ENCODE measurements at places on chromosomes 2 and 18. TPM values are rescaled to one million over a fixed set of nuclear protein-coding genes. Genes with fewer than 3 reads are reported as not detected.
A peak's percentile ranks its signal among the peaks of the same experiment; 100 is the strongest.

Gene AQP12A
- not detected for total RNA-seq

Gene RABL2A
- total RNA-seq, result 11.8 TPM

Gene STAMBP
- total RNA-seq, result 42.7 TPM

Gene CHST9
- total RNA-seq, result 0.72 TPM

Gene TMEM169
- not detected for total RNA-seq

Gene SERPINB3
- total RNA-seq, result not detected

DNA sequence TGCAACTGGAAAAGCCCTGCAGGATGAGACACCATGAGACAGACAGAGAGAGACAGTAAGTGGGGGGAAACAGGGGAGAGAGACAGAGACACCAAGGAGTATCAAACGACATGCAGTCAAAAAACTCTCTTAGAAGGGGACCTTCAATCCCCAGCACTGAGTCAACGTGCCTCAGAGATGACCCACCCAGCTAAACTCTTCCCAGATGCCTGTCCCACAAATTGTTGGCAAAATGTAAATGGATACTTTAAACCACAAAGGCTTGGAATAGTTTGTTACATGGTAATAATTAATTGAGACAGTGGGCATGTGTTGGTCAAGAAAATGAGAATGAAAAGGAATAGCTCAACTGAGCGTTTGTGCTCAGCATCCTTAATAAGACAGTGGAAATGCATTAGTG is 98.3 kb downstream of the GRB14 start:
- DNase-seq, result no peak

DNA sequence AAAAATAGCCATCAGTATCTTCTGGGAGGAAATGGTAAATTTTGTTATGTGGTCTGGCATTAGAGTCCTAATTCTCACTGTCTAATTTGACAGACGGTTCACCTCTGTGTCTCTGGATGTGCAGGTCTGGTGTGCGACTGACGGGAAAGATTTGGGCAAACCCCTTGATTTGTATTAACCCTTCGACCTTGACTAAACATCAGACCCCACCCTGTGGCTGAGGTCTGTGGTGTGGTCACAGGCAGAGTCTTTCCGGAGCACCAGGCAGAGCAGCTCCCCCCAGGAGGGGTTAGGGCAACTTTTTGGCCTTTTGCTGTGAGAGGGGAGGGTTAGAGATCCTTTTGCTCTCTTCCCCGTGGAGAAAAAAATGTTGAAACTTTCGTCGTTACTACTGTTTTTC is 6.4 kb downstream of the TWIST2 start:
- no peak for DNase-seq

- peak; percentile 69 for DNase-seq
These were observed 1.1 kb upstream of the TET3 start for GRCh38 chr2:73983322-73984202.

GRCh38 chr2:106296182-106296815 is 102.2 kb upstream of the UXS1 start:
- DNase-seq, result no peak

DNA sequence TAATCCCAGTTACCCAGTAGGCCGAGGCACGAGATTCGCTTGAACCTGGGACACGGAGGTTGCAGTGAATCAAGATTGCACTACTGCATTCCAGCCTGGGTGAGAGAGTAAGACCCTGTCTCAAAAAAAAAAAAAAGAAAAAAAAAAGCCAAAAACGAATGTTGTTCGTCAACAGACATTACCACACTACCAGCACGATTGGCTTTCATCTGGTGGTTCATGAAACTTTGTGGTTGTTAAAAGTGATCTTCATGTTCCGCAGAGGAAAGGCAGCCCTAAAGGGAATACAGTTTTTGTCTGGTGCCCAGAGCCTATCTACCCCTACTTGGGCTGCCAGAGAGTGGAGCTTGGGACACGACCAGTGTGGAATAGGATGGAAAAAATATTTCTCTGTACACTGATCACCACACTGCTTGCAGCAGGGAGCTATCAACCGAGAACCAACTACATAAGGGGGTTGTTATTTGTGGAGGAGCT is 13.6 kb upstream of the CXCR4 start:
- no peak for DNase-seq

Measured in right cardiac atrium (tissue), 5 donors.